Stimulated activated CD4-positive, alpha-beta T cell treated with anti-CD3 and anti-CD28 coated beads, TNF-alpha, amount 100 ng/mL, for 24 hours (primary cell): ENCODE measurements at places on chromosomes 11 and 22.

GRCh38 chr22:43331069-43331451, 12.1 kb downstream of the SCUBE1 start:
- no peak for DNase-seq

DNA sequence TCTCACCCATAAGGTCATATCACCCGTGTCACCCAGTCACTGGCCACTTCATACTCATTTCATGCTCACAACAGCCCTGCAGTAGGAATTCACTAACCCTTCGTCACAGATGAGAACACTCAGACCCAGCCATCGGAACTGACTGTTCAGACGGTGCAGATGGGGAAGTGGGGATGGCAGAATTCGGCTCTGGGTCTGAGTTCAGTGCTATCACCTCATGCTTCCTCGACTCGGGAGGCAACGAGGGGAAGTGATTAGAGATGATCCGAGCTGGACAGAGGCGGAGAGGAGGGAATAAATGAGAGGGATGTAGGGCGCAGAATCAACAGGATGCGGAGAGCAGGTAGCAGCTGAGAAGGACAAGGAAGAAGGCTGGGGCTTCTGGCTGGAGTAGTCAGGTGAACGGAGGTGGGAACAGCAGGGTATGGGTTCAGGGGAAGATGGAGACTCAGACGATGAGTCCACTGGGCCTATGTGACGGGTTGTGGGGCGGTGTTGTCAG, 4.7 kb downstream of the B3GNT6 start:
- no peak for DNase-seq

DNA sequence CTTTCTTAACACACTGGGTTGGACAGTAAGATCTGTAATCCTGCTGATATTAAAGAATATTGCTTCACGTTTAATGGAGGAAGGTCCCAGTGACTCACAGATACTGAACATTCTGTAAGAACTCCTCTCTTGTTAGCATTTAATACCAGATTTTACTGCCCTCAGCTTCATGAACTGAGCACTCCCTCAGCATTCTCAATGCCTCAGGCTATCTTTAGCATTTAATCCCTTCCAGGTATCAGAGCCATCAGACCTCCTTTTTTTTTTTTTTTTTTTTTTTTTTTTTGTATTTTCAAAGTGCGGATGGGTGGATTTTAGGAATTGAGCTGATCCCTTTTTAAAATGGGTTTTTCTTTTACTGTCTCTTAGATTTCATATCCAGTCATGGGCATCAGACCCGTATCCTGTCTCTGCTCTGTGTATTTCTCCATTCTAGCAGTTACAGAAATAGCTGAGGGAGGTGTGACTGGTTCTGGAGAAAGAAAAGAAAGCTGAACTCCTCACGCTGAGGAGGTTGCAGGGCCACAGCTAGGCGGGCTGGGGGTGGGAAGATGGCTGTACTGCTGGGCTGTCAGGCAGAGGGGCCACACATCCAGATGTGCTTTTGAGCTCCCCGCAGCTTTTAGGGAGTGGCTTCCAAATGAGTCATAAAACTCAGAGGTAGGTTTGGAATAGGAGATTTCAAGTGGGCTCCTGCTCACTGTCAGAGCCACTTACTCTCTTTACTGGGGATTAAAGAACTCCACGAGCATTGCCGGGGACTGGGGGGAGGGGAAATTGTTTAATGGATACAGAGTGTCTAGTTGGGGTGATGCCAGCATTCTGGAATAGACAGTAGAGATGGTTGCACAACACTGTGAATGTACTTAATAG, 97.0 kb downstream of the SYT9 start:
- no peak for DNase-seq

DNA sequence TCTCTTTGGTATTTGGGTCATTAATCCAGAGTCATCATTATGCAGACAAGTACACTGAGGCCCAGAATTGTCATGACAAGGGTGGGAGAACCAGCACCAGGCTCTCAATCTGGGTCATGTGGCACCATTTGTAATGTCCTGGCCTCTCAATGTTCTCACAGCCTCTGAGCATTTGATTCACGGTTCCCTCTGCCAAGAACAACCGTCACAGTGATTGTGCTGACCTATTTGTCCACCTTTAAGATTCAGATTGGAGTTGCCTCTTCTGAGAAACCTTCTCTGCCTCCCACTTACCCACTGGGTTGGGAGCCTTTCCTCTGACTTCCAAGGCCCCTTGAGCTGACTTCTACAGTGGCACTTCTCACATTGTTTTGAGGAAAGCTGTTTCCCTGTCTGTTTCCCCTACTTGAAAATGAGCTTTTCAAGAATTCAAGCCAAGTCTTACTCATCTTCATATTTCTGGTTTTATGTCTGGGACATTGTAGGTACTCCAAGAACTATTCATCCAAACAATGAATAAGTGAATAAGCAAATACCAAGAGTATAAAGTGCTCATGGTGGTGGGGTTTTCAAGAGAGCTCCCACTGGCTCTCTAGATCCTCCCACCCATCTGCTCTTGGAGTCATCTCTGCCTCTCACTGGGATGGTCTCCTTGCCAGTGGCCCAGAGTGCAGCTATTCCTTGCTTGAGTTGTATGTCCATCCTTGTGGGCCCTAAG, 126.4 kb upstream of the E2F8 start:
- no peak for DNase-seq

GRCh38 chr11:120882175-120882574, 141.7 kb upstream of the TBCEL start:
- no peak for DNase-seq

GRCh38 chr11:30697032-30697431, 110.9 kb upstream of the MPPED2 start:
- DNase-seq, result no peak

DNA sequence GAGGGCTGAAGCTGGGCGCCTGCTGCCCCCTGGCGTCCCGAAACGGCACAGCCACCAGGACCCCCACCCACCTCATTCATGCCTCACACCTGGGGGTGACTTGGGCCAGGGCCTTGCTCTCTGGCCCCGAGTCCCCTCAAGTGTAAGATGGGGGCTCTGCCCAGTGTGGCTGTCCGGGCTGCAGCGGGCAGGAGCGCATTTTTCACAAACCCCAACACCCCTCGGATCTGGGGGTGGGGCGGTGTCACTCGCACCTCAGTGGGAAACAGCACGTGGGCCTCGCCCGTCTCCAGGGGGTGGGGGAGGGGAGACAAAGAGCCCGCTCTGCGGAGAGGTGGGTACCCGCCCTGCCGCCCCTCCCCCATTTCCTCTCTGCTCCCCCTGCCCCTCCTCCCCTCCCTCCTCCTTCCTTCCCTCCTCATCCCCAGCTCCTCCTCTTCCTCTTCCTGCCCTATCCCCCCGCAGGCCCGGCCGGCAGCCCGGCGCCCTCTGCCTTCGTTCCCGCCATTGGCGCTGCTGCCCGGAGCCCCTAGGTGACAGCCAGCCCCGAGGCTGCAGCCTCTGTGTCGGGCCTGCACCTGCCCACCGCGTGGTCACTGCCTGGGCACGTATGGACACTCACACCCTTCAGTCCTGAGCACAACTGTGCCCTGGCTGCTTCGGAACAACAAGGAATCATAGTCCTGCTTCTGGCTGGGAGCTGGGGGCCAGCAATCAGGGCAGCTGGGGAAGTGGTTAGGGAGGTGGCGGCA, 6.8 kb upstream of the CDKN1C start:
- DNase-seq, result peak; percentile 69

DNA sequence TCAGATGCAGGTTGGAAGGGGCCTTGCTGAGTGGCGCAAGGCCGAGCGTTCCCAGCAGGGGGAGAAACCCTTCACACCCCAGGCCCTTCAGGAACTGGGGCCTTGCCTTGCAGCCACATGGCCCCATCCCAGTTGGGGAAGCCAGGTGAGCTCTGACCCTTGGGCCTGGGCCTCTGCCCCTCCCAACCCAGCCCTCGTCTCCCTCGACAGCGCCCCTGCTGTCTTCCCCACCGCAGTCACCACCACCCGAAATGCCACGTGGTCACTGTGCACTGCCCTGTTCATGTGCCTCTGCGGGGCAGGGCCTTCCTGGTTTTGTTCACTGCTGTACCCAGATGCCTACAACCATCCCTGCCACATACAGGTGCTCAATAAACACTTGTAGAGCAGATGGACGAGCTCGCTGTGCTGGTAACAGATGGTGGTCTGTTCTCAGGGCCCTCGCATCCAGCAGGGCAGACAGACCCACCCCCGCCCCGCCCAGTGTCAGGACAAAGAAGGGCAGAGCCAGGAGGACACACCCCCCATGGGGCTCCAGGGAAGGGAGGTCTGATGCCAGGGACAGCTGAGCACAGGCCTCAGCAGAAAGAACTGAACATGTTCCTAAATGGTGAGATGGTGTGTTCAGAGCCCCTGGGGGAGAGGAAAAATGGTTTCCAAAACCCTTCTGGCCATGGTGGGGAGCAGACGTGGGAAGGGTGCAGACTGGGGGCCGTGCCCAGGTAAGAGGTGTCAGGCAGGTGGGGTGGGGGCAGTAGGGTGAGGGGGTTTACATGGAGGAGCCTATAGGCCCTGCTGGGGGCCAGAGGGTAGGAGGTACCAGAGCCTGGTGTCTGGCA, 3.7 kb downstream of the POLR2L start:
- DNase-seq, result no peak

DNA sequence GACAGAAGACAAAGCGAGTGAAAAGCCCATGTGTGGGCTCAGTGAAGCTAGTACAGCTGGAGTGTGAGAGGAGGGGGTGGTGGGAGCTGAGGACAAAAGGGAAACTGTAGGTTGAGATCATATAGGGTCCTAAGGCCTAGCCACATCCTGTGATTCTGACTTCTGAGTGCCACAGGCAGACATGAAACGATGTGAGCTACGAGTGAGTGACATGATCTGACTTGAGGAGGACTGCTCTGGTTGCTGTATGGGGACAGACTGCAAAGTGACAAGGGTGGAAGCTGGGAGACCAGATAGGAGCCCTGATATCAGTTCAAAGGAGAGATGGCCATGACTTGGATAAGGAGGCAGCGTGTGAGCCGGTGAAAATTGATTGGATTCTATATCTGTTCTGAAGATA, 85.4 kb downstream of the MICAL2 start:
- peak; percentile 42 for DNase-seq

- DNase-seq, result no peak
Measured at GRCh38 chr11:46947399-46948077, 11.0 kb downstream of the CSTPP1 start.

GRCh38 chr22:41857155-41857859, 24.4 kb downstream of the SREBF2 start:
- peak; percentile 80 for DNase-seq

GRCh38 chr11:30017445-30017895, 640 bp upstream of the KCNA4 start:
- DNase-seq, result no peak
